CD4-positive, alpha-beta T cell treated with Interleukin-4 for 1 hour (primary cell): ENCODE measurements at places on chromosomes 5 and 9.

GRCh38 chr5:169052207-169052606 lies 248.7 kb downstream of the SLIT3 start:
- DNase-seq, result no peak

GRCh38 chr5:42626462-42626861 lies 130.2 kb upstream of the CCDC152 start:
- DNase-seq, result no peak

DNA sequence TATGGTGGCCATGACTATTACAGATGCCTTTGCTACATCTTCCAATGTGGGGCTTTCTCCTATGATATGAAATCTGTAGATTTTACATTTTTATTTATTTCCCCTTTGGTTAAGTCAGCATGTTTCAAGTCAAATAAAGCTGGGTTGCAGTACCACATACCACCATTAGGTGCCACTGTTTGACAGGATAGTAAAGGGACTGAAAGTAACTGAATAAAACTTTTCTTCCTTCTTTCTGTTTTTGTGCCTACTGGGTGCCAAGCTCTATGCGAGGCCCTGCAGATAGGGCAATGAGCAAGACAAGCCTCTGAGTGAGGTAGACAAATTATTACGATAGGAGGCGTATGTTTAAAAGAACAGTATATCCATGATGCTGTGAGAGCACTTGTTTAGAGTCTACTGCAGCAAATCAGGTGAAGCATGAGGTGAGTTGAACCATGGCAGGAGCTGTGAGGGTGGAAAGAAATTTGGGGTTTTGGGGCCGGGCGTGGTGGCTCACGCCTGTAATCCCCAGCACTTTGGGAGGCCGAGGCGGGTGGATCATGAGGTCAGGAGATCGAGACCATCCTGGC lies 64.8 kb downstream of the GDNF start:
- no peak for DNase-seq

- DNase-seq, result no peak
Measured at GRCh38 chr5:135016861-135017290, 17.2 kb downstream of the PITX1 start.

DNA sequence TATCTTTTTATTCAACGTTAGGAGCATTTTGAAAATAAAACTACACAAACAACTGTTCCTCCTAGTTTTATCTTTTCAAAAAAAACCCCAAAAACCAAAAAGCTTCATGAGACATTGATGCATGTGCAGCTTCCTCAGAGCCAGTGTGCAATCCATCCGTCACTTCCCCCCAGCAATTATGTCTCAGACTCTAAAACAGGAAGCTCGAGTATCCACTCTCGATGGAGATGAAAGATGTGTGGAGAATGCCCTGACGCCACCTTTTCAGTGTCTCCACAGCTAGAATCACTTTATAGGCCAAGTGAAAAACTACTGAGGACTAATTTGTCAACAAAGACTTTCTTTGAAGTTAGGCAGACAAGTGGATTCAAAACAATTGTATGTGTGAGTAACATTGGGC lies 408.9 kb upstream of the SMARCA2 start:
- DNase-seq, result no peak
